Stimulated activated CD4-positive, alpha-beta T cell treated with anti-CD3 and anti-CD28 coated beads, Interleukin-12 subunit alpha, Interleukin-12 subunit beta, amount 100 ng/mL, for 48 hours (primary cell): ENCODE measurements at places on chromosomes 1 and 21.

GRCh38 chr1:24915816-24916602 lies 14.1 kb downstream of the RUNX3 start:
- DNase-seq = no peak

DNA sequence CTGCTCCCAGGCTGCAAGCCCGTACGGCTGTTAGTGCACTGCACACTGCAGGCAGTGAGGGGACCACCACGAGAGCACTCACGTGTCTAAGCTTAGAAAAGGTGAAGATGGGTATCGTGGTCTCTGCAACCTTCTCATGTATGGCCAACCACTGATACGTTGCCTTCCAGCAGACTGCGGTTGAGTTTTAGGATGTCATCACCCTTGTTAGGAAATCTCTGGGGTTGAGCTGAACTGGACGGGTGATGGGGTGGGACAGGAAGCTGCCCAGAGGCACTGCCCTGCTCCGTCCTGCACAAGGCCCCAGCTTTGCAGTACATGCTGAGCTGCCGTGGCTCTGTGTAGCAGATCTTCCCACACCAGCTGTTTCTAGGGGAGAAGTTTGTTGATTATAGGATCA lies 43.3 kb downstream of the FAAP20 start:
- DNase-seq = no peak

GRCh38 chr1:166695115-166695514 lies 144.2 kb upstream of the POGK start:
- DNase-seq = no peak

DNA sequence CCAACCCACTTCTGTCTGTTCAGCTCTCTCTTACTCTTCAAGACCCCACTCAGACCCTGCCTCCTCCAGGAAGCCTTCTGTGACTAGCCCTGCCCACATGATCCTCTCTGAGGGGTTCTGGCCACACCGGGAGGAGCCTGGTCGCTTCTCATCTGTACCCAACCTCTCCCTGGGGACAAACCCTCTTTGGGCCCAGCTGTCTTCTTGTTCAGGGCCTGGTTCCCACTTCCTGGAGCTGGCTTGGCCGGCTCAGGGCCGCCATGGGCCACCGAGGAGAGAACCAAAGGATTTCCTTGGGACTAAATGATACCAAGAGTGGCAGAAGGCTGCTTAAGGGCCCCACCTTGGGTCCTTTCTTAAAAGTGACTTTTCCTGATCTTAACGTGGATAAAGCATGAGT lies 124.7 kb upstream of the ZBTB40 start:
- no peak for DNase-seq

DNA sequence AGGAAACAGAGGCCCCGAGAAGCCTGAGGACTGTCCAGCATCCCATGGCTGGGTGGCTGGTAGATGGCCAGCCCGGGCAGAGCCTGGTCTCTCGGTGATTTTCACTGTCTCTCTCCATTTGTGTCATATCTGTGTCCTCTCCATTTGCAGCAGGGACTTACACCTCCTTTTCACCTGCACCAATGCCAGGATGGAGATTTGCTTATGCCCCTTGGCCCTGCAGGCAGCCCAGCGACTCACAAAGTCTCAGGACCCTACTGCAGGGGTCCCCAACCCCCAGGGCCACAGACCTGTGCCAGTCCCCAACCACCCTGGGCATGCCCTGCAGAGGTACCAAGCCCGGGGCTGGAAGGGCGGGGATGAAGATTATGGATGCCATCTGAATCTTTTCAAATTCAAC lies 201.6 kb downstream of the RHOU start:
- DNase-seq = no peak

- no peak for DNase-seq
Measured at GRCh38 chr21:35309316-35309715, 260.2 kb upstream of the RUNX1 start.

GRCh38 chr1:45854724-45855123 lies 51.3 kb downstream of the MAST2 start:
- no peak for DNase-seq

GRCh38 chr1:30706528-30706927 lies 16.9 kb downstream of the MATN1 start:
- no peak for DNase-seq

- no peak for DNase-seq
Measured at GRCh38 chr1:218499011-218499691, 154.0 kb downstream of the TGFB2 start.

DNA sequence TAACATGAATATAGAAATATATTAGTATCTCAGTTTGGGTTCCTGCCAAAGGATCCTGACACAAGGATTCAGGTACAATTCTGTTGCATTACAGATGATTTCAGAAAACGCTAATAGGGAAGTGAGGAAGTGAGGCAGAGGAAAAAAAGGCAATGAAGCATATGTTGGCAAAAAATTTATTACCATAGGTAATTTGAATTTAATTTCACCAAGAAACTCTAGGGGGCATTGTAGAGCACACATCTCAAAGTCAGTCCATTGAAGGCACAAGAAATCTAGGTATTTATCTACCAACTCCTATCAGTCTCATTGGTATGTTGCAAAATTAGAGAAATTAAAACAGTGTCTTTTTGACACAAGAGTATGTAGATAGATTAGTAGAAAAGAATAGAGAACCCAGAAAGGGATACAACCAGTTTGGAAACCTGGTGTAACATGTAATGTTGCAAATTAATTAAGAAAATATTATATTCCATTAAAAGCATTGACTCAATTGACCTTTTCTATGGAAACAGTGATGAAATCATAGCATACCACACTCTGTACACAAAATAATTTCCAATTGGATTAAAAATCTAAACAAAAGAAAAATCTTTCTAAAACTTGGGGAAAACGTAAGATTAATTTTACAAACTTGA lies 104.9 kb upstream of the SNX7 start:
- no peak for DNase-seq

DNA sequence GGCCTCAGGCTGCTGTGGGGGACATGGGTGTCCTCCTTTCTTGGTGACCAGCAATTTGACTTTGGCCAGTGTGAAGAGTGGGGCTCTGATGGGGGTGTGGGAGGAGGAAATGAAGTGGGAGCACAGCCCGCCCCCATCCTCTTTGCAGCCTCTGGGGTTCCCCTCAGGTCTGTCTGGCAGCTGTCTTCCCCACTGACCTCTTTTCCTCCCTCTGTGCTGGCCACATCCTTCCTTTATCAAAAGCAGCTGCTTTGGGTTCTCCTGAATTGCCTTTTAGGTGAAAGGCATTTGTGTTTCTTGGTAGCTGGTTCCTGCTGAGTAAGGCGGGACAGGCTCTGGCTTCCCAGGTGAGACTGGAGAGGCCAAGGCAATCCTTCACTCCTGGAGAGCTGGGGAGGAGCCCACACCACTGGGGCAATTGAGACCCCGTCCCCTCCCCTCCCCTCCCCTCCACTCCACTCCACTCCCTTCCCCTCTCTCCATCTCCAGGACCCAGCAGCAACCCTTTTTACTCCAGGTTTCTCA lies 24.9 kb downstream of the PCAT6 start:
- no peak for DNase-seq

DNA sequence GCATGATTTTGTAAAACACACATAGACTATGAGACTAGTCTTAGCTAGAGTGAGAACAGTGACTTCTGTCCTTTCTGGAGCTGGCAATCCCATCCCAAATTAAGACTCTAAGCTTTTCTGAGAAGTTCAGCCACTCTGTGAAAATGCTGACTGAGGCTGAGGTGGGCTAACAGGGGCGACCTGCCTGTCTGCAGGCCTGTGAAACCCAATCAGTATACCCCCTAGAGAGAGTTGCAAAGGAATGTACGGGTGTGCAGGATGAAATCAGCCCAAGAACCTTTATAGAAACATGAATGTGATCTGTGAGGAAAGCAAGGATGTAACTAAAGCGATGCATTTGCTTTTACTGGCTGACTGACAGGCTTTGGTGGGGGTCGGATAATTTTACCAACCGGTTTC lies 16.0 kb upstream of the TBX15 start:
- no peak for DNase-seq

DNA sequence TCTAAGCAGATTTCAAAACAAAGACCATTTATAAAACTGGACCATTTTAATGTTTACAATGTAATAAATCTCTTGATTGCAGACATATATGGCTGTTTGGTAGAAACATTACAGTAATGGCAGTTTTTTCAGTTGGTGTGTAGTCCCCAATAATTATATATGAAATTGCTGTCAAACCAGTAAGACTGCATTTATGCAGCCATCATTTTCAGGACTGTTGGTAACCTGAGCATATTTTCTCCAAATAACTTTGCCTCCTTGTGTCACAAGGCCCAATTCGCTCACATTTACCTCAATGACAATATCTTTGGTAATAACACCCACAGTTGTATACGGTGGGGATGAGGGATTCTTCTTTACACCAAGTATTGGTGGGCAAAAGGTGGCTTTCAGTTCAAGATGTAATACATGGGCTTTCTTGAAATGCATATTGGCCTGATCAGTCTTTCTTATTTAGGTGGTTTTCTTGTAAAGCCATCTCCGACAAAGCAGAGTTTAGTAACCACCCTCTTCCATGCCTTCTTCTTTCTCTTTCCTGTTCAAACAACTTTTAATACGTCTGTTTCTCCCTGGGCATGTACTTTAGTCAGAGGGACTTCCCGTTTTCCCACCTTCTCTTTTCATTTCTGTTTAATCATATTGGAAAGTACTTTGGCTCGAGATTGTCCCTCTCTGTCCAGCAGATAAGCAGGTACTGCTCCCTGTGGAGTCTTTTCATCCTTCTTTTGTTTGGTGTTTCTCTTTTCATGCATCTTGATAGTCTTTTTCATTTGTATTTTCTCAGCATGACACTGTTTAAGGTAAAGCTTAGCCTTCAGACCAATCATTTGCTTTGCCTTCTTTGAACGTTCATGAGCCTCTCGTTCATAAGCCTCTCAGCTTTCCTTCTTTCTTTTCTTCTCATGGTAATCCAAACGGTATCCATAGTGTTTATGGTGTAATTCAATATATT lies 30.4 kb downstream of the ATP2B4 start:
- DNase-seq = no peak

GRCh38 chr1:16625497-16626408 lies 12.4 kb upstream of the NBPF1 start:
- DNase-seq = no peak

DNA sequence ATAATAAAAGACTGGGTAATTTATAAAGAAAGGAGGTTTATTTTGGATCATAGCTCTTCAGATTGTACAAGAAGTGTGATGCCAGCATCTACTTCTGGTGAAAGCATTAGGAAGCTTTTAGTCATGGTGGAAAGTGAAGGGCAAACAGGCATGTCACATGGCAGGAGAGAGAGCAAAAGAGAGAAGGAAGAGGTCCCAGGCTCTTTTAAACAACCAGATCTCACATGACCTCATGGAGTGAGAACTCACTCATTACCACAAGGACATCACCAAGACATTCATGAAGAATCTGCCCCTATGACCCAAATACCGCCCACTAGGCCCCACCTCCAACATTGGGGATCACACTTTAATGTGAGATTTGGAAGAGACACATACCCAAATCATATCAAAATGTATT lies 10.0 kb downstream of the RPTN start:
- DNase-seq = no peak

DNA sequence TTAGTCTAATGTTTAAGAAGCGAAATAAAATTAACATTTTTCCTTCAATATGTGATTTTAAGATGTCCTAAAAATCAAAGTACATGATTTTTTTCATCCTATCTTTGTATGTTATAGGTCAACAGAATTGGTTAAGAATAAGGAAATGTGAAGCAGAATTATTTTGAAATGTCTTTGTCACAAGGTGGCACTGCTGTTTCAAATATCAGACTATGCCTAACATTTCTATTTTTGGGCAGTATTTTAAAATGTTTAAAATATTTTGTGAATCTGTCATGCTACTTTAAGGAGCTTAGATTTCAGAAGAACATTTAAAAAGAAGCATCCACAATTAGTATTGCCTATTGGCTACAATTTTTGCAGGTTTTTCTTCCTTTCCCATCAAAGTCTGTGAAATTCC lies 38.7 kb downstream of the AMY1C start:
- DNase-seq = no peak

GRCh38 chr1:182608845-182609610 lies 4.8 kb upstream of the RGS16 start:
- no peak for DNase-seq

DNA sequence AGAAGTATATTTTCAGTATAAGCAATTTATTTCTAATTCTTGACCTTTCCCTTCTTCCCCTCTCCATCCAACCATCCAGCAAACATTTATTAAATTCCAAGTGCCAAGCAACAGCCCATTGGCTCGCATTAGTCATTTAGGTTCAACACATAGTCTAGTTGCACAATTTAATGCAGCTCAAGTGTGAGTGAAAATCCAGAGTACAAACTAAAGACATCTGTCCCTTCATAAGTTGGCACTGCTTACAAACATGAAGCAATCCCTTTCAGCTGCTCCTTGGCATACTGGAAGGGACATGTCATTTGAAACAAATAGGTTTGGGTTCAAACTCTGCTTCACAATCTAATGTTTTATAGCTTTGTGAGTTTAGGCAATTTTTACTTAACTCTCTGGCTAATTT lies 10.7 kb downstream of the CASQ2 start:
- no peak for DNase-seq

DNA sequence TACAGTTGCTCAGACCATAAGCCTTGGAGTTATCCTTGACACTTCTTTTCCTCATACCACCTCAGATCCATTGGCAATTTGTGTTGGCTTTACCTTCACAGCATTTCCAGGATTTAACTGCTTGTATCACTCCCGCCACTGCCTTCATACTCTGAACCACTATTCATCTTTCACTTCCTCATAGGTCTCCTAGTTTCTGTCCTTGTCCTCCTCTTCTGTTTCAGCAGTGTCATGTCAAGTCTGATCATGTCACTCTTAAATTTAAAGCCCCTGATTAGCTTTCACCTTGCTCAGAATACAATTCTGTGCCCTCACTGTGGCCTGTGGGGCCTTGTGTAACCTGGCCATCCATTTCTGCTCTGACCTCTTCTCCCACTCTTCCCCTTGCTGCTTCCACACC lies 34.7 kb upstream of the C1orf115 start:
- DNase-seq = no peak

DNA sequence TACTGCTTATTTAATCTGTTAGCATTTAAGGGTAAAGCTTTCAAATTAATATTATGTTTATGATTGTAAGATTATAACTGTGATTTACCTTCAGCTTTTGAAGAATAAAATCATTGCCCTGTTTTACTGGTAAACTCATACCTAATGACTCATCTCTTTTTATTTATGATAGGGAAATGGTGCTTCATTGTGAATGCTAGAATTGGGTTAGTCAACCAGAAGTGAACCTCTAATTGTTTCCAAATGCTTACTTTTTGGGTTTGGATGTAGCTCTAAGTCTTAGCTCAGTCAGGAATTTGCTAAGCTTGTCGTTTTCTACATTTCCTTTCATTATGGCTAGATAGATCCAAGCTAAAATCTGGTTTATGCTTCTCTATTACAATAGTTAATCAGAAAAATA lies 59.4 kb downstream of the SLC30A7 start:
- no peak for DNase-seq
